Aorta (tissue), 5 donors: ENCODE measurements at places on chromosomes 13 and 19. TPM values are rescaled to one million over a fixed set of nuclear protein-coding genes. Genes with fewer than 3 reads are reported as not detected.

ZNF562 gene
- 33.6 TPM for total RNA-seq

ZNF709 gene
- 5.1 TPM for total RNA-seq

CDC42EP5 gene
- 45.0 TPM for total RNA-seq

S1PR4 gene
- total RNA-seq, result 2.4 TPM

SERPINE3 gene
- not detected for total RNA-seq

DNA sequence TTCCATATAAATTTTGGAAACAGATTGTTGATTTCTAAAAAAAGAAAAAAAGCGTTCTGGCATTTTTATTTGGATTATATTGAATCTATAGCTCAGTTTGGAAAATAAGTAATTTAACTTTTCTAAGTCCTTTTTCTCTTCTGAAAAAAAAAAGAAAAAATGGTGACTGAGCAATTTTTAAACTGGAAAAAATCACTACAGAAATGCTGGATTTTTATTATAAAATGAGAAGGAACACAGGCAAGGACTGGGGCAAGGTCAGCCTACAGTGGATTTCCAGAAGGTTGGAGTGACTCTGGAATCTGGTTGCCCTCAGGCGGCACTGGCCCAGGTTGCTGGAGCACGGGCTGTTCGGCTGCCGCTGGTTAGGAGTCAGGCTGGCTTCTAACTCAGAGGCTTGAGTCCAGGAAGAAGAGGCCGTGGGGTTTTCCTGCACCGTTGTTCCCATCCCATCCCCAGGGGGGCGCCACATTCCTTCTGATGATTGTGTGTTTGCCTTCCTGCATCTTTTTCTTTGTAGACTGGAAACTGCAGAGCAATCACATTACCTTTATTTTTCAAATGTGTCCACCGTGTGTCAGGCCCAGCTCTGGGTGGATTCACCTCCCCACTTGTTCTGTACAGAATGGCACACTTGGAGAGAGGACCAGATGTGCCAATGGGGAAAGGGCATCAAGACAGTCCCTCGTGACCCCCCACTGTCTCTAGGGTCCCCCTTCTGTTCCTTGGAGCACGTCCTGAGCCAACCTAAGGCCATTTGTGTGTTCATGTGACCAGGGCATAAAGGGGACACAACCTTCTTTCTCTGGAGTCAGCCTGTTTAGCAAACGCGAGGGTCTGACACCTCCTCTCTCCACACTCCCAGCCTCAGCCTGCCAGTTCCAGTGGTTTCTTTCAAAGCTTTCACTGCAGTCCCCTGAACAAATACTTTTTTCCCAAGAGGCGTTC, 44.5 kb upstream of the GTF3A start:
- DNase-seq, result peak; percentile 56

GRCh38 chr13:46803586-46803985, 6.6 kb upstream of the ESD start:
- no peak for DNase-seq

GRCh38 chr13:97057176-97057575, 62.9 kb upstream of the OXGR1 start:
- no peak for DNase-seq

DNA sequence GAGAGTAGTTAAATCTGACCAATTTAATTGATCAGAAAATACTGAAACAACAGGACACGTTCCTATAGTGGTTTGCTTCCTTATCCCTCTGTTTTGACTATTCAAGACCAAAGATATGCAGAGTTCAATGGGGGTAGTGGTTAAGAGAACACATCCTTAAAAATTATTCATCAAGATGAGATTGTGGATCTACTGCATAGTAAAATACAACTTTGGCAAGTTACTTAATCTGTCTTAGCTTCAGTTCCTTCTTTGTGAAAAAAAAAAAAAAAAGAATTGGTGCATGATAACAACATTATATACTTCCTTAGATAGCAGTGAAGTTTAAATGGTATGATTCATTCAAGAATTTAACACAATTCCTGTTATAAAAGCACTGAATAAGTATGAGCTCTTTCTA, 552.1 kb downstream of the DCT start:
- no peak for DNase-seq

GRCh38 chr19:29696565-29696846, 18.6 kb downstream of the C19orf12 start:
- DNase-seq, result no peak

- DNase-seq, result peak; percentile 91
Observed at GRCh38 chr13:43307921-43308433, 284.6 kb downstream of the DNAJC15 start.

DNA sequence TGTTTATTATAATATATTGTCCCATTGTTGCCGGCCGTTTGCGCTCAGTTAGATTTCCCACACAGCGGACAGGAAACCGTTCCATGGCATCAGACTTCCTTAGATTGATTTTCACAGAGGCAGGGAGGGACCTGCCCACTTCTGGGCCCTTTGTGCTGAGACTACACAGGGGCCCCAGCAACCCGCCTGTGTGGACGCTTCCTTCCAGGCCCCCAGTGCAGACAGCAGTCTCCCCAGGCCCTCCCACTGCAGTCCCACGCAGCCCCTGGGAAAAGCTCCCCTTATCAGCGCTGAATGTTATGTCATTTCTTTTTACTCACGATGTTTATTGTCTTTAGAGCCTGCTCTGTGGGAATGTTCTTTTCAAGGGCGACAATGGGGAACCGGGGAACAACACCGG, 351.7 kb upstream of the ARGLU1 start:
- peak; percentile 77 for DNase-seq

DNA sequence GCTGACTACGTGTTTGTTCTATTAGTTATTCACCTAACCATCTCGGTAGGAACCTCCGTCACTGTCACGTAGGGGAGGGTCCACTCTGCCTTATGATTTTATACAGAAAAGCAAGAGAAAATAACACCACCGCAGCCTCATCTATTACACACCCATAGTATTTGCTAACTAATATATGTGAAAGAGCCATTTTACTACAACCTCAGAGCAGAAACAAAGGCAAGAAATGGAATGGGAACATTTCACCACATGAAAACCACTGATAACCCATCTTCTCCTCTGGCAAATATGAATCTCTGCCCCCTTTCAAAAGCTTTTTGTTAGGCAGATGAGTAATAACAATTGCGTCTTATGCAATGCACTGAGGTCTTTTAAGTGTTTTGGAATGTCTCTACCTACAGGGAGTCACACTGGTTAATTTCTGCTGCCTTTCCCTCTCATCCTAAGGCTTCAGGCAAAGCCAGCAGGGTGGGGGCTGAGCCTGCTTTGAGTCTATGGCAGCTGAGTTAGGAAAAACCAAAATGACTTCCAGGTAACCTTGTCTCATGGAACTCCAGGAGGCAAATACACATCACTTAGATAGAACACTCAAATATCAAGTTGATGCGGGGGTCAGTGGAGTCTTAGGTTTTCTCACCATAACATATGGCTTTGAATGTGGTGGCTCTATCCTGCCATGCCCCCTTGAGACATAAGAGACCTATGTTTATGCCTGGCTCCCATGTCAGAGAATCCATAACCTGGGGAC, 15.0 kb downstream of the TSHZ3 start:
- no peak for DNase-seq

GRCh38 chr13:113065406-113066141, 40.0 kb upstream of the F7 start:
- no peak for DNase-seq

- no peak for DNase-seq
Observed at GRCh38 chr13:53206455-53206854, 177.8 kb downstream of the OLFM4 start.

DNA sequence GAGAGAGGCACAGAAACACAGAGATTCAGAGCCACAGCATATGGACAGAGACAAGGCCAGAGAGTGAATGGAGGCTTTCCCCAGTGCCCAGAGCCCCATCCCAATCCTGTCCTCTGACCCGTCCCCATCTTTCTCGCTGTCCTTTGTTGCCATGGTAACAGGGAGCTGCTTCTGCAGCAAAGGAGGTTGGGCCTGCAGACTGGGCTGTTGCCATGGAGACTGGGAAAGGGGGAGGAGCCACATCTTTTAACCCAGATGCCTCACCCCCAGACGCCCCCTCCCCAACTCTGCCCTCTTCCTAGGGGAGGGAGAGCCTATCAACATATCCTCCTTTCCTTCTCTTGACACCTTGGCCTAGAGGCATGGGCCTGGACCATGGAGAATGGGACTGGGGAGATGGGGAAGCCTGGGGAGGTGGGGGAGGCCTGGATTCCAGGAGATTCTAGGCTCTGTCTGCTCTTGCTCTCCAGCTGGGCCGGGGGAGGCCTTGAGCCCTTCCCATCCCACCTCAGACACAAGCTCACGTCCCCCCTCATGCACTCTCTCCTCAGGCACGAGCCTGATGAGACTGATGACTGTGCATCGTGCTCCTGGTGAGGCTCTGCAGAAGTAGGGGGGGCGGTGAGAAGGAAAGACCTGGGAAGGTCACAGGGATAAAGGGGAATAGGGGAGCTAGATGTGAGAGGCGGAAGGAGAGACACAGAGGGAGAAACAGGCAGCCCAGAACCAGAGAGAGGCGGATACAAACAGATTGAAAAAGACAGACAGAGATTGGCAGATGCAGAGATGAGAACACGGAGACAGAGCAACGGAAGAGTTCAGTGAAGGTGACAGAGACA, 2.1 kb upstream of the ATP1A3 start:
- no peak for DNase-seq

DNA sequence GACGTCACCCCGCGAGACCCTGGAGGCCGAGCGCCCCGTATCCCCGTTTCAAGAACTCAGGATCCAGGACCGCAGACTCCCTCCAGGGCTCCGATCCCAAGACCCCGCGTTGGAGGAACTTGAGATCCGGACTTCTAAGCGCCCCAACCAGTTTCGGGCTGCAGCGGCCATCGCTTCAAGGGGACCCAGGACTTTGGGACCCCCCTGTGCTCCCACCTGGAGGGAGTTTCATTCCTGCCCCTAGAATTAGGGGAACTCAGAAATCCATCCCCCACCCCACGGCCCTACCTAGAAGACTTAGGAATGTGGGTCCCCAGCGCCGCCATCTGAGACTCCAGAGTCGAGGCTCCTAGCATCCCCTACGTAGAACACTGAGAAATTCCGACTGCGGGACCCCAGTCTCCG, 400 bp downstream of the PLEKHG2 start:
- no peak for DNase-seq

GRCh38 chr19:7549429-7550148, 14.1 kb downstream of the PNPLA6 start:
- peak; percentile 44 for DNase-seq

- DNase-seq, result no peak
Observed at GRCh38 chr19:17329366-17330261, 5.0 kb downstream of the ANO8 start.

DNA sequence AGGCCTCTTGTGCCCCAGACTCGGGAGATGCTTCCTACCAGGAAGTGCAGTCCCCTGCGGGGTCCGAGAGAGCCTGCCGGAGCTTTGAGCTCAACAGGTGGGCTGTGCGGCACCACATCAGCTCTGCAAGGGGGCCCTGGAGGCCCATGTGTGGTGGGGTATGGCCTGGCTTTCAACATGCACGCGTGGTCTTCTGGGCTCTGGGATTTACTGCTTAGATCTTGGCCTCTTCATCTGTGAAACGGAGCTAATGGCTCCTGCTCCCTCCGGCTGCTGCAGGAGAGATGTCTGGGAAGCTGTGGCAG, 18.0 kb downstream of the NDUFB7 start:
- no peak for DNase-seq

DNA sequence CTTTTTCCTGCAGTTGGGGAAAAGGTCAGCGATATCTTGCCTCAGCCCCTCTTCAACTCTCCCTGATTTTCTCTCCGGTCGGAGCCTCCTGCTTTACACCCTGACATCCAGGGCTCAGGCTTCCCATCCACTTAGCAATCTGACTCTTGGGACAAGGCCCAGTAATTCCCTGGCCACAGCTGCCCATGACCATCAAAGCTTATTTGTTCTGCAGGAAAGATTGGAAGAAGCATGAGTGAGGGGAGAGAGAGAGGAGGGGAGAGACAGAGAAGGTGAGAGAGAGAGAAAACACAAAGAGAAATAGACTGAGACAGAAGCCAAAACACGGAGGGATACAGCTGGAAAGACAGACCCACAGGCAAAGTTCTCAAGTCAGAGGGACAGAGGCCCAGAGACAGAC, 13.7 kb downstream of the SYT3 start:
- no peak for DNase-seq

GRCh38 chr19:37007587-37008220, 70.5 kb upstream of the ZNF420 start:
- DNase-seq, result peak; percentile 83

GRCh38 chr19:42255766-42256745, 1.1 kb upstream of the ERF start:
- no peak for DNase-seq

DNA sequence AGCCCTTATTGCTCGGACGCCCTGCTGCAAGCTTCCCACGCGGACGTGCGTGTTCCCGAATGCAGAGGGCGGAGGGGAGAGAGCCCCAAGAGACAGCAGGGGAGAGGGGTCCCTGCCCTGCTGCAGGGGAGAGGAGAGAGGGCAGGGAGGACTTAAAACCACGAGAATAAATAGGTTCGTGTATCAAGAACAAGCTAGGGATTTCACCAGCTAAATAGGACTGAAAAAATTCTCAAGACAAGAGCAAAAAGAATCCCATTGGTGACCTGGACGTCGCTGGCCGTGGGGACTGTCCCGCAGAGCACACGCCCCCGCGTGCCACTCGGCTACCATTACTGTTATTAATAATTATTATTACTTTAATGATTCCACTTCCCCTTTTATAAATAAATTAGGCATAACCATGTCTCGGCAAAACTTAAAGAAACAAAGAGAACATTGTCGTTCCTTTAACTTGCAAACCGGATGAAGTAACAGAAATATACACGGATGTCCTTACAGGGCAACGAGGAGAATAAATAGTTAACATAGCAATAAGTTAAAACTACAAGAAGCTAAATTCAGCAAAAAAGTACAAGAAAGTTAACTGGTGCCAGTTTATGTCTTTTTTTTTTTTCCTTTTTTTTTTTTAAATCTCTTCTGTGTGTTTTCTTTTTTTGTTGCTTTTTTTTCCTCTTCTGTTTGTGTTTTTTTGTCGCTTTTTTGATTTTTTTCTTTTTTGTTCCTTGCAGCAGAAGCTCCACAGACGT, 16.6 kb downstream of the PRKCSH start:
- no peak for DNase-seq

DNA sequence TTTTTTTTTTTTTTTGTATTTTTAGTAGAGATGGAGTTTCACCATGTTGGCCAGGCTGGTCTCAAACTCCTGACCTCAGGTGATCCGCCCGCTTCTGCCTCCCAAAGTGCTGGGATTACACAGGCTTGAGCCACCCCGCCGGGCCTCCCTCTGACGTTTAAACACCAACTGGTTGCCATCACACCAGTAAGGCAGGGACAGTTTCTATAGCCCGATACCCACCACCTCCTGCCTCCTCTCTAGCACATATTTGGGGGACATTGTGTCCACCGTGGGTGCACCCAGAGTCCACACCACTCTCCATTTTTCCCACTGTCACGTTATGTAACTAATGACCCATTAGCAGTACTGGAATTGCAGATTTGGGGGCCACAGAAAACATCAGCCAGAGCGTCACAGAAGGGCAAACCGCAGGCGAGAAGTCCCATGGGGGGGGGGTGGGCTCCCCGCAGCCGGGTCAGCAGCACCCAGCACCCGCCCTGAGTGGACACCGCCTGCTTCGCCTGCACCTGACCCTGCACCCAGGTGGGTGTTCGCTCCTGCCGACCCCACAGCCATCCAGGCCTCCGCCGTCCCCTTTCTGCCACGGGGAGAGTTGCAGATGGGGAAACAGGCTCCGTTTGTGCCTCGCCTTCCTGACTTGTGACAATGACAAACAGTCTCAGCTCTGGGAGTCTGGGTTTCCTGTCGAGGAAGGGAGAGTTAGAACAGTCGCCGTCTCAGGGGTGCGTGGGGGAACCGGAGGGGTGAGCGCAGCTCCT, 3.6 kb downstream of the ONECUT3 start:
- DNase-seq, result no peak
